Fibroblast of lung (primary cell): ENCODE measurements at places on chromosomes 16 and 17.
A peak's percentile ranks its signal among the peaks of the same experiment; 100 is the strongest.

- no peak for DNase-seq
Observed at GRCh38 chr17:72021417-72022041, 99.3 kb upstream of the SOX9 start.

- DNase-seq = no peak
Observed at GRCh38 chr17:2259769-2260536, 43.6 kb downstream of the SMG6 start.

DNA sequence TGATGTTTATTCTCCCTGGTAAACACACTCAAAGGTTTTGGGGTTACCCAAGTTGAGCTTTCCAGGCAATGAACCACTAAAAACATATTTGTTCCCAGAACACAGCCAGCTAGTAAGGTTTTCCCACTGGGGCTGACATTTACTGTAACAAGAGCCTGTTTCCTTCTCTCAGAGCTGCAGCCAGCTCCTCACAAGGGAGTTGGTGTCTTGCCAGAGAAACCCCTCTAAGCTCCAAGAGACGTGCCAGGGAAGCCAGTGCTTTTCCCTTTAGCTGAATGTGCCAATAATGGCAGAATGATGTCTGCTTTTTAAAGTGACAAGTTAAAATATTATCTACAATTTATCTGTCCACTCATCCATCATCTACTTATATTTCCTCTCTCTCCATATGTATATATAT is 170.8 kb upstream of the RBFOX1 start:
- no peak for DNase-seq

DNA sequence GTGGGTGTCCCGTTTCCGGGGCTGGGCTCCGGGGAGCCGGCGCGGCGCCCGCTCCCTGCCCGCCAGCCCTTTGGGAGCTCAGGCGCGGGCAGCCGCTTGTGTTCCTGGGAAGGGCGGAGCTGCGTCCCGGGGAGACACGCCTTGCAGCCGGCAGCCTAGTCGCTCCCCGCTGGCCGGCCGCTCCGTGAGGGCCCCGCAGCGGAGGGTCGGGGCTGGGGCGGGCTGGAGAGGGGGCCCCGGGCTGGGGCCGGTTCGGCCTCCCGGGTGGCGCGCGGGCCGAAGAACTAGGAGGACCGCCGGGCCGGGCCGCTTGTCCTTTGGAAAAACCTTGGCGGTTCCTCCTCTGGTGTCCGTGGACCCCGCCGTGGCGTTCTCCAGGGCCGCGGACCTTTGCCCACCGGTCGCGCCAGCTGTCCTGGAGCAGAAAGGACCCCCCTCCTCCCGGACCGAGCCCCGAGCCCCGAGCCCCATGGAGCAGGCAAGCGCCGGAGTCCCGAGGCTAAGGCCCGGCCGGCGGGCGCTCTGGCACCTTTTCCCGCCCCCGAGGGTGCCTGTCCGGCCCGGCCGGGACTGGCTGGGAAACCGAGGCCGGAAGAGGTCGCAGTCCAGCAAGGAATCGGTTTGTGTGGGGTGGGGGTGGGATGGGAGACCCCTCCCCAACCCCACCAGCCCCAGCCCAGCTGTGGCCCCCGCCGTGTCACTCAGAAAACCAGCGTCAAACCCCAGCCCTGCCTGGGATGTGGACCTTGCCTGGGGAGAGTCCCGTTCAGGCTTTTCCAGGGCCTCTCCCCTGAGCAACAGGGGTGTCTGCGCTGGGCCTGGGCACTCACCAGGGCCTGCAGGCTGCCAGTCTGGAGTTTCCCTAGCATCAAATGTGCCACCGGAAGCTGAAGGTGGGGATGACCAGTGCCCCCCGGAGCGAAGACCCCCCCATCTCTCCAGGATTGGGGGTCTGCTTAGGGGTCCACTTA is 6.8 kb upstream of the TBC1D3B start:
- peak; percentile 78 for DNase-seq

GRCh38 chr16:220021-220420 is 9.2 kb downstream of the LUC7L start:
- DNase-seq = no peak

DNA sequence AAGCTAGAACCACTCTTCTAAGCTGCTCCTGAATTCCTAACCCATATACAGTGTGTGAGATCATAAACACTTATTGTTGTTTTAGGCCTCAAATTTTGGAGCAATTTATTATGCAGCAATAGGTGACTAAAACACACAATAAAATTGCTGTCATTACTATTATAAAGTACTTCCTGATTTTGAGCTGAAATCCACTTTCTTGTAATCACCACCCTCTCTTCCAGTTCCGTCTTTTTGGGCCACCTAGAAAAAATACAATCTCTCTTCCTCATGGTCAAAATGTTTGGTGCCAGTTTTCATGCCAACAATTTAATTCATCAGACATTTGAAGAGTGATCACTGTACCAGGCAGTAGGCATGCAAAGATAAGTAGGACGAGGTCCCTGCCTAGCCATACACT is 43.3 kb upstream of the NF1 start:
- DNase-seq = no peak
